ENCODE measurements at places on chromosomes 5 and 9. TPM values are rescaled to one million over a fixed set of nuclear protein-coding genes. Genes with fewer than 3 reads are reported as not detected.

Gene KIAA0825
- 2.7 TPM for total RNA-seq

Gene LMX1B
- not detected for total RNA-seq

Gene EQTN
- total RNA-seq = not detected

Gene SV2C
- not detected for total RNA-seq

Gene NR2F1
- total RNA-seq = 65.0 TPM

Gene PCDH12
- under 0.01 TPM for total RNA-seq
